ENCODE measurements at places on chromosomes 1 and 21. TPM values are rescaled to one million over a fixed set of nuclear protein-coding genes. Genes with fewer than 3 reads are reported as not detected.

DNA sequence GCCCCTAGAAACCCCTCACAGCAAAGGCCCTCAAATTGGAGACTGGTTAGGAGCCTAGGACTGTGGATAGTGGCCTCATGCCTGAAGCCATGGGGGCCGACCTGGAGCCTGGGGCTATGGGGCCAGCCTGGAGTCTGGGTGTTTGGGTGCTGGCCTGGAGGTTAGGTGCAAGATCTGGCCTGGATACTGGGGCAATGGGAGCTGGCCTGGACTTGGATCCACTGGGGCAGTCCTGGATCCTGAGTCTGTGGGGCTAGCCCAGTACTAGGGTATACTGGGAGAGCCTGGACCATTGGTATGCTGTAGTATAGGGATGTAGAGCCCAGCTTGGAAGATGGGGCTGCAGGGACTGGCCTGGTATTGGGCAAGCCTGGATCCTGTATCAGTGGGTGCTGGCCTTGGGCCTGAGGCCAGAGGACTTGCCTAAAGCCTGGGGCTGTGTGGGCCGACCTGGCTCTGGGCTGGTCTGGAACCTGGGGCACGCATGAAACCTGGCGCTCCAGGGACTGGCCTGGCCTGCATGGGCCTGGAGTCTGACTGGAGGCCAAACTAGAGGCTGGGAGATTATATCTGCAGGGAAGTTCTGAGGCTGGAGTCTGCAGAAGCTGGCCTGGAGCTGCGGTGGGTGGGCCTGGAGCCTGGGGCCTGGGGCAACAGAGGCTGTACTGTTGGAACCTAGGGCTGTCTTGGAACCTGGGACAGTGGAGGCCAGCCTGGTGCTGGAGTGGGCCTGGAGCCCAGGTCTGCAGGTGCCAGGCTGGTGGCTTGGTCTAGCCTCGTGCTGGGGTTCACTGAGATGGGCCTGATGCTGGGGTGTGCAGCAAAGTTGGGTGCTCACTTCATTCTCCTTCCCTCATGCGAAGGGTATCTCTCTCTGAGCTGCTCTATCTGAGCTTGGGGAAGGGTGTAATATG, 12.6 kb upstream of the DENND1B start:
- no peak for ATAC-seq

The LIN28A gene
- total RNA-seq: 64.7 TPM

- ATAC-seq: no peak
Observed at GRCh38 chr1:36530791-36531190, 48.1 kb upstream of the CSF3R start.

GRCh38 chr1:65378247-65378946, 42.1 kb upstream of the LEPR start:
- no peak for ATAC-seq

- no peak for ATAC-seq
Observed at GRCh38 chr1:17664322-17664721, 90.8 kb upstream of the ACTL8 start.

DNA sequence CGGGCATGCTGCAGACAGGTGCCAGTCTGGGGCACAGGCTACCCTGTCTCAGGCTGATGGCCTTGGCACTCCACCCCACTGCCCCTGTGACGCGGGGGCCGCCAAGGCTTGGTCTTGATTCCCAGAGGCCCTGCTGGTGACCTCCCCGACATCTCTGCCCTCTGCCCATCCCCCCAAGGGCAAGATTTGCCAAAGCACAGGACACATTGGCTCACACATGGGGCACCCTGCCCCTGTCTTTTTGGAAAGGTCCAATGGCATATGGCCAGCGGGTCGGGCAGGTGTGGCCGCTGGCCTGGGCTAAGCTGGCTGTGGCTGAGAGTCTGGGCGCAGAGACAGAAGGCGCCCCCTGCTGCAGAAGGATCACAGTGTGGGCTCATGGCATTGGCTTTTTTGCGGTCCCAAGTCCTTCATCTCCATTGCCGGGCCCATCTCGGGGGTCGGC, 4.6 kb downstream of the MIB2 start:
- no peak for ATAC-seq

DNA sequence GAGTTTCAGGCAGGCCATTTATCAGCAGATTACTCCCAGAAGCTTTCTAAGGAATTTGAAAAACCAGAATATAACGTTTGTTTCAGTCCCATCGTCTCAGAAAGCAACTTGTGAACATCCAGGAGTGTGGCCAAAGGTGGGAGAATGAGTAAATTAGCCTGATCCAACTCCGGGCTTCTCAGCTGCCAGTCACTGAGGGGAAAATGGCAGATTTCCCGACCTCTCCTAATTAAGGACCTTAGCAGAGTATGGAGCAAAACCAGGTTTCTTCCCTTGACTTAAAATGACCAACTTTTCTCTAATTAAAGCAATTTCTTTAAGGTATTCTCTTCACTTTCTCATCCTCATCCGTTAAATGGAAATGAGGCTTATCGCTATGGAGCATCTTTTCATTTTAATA, 1.0 kb downstream of the CORT start:
- ATAC-seq: no peak

The GSTM1 gene
- not detected for total RNA-seq

DNA sequence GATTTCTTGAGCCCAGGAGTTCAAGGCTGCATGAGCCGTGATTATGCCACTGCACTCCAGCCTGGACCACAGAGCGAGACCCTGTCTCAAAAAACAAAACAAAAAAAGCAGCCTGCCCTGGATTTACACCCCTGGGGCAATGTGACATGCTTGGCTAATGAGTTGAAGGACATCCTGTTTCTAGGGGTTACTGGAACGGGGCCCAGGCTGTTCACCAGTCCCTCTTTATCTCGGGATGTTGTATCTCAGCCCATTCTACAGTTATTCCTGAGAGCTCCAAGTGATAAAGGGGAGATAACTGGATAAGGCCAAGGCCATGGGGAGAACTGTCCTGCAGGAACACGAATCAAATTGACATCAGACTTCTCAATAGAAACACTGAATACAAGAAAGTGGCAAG, 21.7 kb upstream of the S100A2 start:
- ATAC-seq: no peak

GRCh38 chr1:168792142-168792541, 63.1 kb upstream of the DPT start:
- no peak for ATAC-seq

GRCh38 chr1:39305555-39305954, 101.1 kb downstream of the MACF1 start:
- peak; percentile 96 for ATAC-seq

GRCh38 chr1:23567996-23568607, 8.8 kb upstream of the ID3 start:
- ATAC-seq: peak; percentile 36

- ATAC-seq: no peak
Observed at GRCh38 chr1:229884765-229885164, 182.3 kb upstream of the GALNT2 start.

- peak; percentile 57 for ATAC-seq
Observed at GRCh38 chr21:32994305-32994704, 31.4 kb upstream of the OLIG2 start.

The RCSD1 gene
- 0.29 TPM for total RNA-seq

The PODN gene
- total RNA-seq: 2.7 TPM

- ATAC-seq: peak; percentile 51
Observed at GRCh38 chr21:42892582-42892930, 553 bp upstream of the NDUFV3 start.

DNA sequence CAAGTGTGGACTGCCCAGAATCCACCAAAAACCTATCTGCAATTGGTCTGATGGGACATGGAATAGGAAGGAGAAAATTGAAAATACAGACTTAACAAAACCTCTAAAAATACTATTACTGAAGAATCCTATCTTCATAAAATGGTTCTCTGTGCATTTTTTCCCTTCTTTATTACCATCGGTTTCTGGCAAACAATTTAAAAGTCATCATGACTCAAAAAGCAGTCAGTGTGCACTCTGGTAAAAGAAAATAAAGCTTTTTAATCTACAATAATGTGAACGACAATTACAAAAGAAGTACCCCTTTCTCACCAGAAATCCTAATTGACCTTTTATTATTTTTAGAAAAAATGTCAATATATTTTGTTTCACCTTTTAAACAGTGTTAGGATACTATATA, 186.3 kb downstream of the TPR start:
- ATAC-seq: no peak

DNA sequence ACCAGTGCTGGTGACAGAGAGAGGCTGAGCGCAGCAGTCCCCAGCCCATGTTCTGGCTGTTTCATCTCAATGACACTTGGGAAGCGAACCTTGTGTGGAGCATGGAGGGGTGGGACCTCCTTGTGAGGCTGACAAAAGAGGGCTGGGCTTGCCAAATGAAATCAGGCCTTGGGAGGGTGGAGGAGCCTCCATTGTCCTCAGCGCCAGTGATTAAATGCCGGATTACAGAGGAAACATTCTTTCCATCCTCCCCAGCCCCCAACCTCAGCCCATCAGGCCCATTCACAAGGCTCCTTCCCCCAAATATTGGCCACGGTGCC, 63.3 kb upstream of the PAXBP1 start:
- ATAC-seq: no peak

DNA sequence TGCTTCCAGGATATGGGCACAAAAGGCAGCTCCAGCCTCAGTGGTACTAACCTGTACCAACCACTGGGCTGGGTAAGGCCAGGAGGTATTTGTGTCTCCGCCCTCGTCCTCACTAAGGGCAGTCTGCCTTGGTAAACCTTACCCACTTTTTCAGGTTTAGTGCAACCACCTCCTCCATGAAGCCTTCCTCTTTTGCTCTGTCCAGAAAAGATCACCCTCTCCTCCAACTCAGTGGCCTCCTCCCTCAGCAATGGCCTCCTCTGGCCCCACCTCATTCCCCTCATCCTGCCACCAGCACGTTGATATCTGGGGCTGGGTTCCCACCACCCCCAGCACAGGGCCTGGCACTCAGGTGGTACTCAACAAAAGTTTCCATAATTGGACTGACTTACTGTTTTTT, 161.5 kb downstream of the GRIK3 start:
- no peak for ATAC-seq

Measured in motor neuron (in vitro differentiated cells).